ENCODE measurements at places on chromosomes 4 and X.

GRCh38 chr4:114941503-114941902 lies 171.9 kb downstream of the NDST4 start:
- DNase-seq, result no peak

DNA sequence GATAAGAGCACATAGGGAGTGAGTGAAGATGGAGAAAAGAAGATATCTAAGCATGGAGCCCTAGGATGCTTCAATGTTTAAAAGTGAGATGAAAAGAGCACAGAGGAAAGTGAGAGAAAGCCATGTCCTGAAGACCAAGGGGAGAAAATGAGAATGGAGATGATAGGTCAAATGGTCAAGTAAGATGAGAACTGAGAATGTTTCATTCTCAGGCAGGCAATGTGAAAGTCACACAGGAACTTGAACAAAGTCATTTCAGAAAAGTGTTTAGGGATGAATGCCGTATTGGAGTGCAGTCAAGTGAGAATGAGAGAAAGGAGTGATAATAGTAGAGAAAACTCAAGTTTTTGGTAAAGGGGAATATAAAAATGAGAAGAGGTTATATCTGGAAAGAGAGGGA lies 148.7 kb upstream of the PTCHD1 start:
- no peak for DNase-seq

GRCh38 chr4:152634110-152634760 lies 45.6 kb downstream of the TMEM154 start:
- no peak for DNase-seq

GRCh38 chr4:182808673-182809416 lies 108.3 kb downstream of the DCTD start:
- no peak for DNase-seq

- no peak for DNase-seq
Observed at GRCh38 chr4:176359590-176359989, 39.8 kb downstream of the SPCS3 start.

- no peak for DNase-seq
Observed at GRCh38 chrX:37871626-37872302, 24.4 kb upstream of the DYNLT3 start.

DNA sequence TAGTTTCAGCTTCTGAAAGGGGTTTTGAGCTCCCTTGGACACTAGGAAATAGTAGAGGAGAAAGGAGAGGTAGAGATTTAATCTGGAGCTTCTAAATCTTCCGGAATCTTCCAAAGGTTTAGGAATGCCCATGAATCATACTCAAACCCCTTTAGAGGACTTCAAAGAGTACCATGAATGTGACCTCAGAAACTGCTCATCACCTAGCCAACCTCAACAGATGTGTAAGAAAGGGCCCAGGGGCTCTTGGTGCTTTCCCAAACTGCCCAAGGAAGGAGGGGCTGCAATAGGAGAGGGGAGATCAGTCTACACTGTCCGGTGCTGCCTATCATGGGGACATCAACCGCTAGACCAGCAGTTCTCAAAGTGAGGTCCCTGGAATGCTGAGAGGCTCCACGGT lies 109.1 kb downstream of the RBM47 start:
- no peak for DNase-seq

DNA sequence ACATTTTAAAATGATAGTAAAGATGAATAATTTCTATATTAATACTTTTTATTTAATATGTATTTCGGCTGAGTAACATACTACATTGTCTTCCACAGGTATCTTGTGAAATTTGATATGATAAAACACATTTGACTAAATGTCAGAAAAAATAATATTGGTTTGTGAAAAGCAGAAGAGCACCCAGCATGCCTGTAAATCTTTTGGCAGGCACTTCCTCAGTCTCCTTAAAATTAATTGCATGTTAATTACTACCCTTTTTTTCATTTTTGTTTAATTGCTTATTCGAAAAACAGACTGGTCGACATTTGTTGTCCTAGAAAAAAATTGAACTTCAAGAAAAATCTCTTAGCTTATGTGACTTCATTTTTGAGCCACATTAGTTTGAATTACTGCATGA lies 40.6 kb downstream of the CLCN3 start:
- no peak for DNase-seq

GRCh38 chrX:98068024-98068580 lies 1184.4 kb downstream of the RPA4 start:
- DNase-seq, result no peak

GRCh38 chrX:130080791-130081367 lies 29.4 kb downstream of the ELF4 start:
- DNase-seq, result no peak

DNA sequence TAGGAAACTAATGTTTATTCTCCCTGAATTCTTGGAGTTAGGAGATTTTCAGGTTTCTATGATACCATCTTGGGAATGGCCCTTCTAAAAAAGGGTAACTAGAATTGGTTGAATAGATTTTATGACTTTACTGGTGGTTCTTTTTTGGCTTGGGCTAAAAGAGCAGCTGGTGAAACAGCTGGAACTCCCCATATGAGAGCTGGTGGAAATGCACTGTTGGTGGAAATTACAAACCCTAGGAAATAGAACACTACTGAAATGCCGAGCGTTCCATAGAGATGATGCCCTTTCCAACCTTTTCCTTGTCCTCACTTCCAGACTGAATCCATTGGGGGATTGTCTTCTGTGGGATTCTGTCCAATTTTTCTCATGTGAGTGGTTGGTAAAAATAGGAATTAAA lies 139.5 kb downstream of the STIM2 start:
- no peak for DNase-seq

GRCh38 chr4:12679217-12679616 lies 804.9 kb downstream of the RAB28 start:
- no peak for DNase-seq

GRCh38 chr4:35771571-35771970 lies 472.7 kb downstream of the ARAP2 start:
- DNase-seq, result no peak

DNA sequence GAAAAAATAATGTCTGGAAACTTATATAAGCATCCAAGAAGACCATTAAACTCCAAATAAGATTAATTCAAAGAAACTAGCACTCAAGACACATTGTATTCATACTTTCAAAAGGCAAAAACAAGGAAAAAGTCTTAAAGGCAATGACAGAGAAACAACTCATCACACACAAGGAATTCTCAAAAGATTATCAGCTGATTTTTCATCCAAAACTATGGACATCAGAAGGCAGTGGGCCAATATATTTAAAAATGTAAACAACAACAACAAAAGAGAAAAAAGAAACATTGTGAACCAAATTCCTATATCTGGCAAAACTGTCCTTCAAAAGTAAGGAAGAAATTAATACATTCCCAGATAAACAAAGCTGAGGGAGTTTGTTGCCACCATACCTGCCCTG lies 711.4 kb upstream of the GALNTL6 start:
- DNase-seq, result no peak

DNA sequence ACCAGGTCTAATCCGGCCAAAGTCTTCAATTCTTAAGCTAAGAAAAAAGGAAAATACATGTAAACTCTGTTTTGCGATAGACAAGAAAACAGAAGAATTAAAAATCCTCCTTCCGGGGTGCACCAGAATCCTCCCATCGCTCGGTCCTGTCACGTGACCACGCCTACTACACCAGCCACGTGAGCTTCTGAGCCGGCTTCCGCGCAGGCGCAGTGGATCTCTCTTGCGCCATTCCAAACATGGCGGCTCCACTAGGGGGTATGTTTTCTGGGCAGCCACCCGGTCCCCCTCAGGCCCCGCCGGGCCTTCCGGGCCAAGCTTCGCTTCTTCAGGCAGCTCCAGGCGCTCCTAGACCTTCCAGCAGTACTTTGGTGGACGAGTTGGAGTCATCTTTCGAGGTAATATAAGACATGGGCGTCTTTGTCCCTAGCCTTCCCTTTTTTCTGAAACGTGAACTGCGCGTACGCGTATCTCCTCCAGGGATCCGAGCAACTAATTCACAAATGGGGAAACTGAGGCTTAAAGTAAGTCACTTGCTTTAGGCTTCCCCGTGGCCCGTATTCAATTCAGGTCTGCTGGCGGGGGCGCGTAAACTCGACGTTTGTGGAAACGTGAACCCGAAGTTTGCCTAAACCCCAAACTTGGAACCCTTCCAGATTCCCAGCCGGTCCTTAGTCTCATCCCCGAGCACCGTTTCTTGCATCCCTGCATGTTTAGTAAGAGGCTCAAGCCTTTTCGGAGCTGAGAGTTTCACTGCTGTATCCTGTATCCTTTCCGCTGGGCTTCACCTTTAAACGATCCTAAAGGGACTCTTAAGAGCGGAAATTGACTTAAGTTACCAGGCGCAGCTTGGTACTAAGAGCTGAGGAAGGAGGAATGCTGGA lies at the start of gene MED28:
TSS of gene MED28 (plus strand) at position 226 of the 884 bp plus-strand sequence. CDS start at position 240, 14 bp downstream.
- peak; percentile 90 for DNase-seq

- no peak for DNase-seq
Observed at GRCh38 chr4:111388561-111388960, 756.7 kb upstream of the FAM241A start.

DNA sequence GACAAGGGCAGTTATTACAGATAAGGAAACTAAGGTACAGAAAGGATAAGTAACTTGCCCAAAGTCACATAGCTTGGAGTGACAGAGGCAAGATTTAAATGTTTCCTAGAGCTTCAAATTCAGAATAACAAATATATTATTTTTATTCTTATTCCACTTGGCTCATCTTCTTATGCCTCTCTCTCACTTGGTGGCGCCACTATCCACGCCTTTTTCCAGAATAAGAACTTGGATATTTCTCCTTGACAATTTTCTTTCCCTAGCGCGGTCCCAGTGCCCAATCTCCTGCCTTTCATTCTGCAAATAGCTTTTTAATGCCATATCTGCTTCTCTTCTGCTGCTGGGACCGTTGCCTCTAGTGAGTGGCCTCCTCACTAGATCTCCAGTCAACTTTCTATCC lies 78.5 kb downstream of the MSN start:
- DNase-seq, result no peak

- no peak for DNase-seq
Observed at GRCh38 chr4:83251447-83251830, 33.2 kb downstream of the COQ2 start.

DNA sequence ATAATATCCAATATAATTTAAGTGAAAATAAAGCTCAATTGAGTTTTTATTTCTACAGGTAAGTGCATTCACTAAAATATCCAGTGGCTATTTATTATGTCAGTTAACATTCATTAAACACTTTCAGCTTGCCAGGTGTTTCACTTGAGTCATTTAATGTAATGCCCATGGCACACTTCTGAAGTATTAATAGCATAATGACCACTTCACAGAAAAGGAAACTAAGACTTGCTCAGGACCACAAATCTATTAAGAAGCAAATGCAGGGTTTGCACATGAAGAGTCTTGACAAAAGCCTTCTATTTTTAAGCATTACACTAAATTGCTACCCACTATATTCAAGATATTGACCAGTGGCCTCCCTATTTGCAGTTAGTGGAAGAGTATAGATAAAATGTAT lies 612.7 kb downstream of the KCTD8 start:
- no peak for DNase-seq

DNA sequence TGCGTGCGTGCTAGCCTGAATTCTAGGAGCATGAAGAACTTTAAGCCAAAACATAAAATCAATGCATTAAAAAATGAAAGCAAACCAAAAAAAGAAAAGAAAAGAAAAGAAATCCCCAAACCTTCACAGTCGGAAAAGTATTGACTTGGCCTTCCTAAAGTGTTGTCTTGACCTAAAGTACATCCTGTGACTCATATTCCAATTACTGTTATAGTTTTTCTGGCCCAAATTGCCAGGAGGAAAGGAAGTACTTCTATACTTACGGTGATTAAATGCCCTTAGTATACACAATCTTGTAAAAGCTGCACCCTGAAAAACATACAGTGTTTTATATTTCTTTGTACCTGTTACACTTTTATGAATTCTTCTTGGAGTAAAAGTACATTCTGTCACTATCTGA lies 512.8 kb downstream of the ANKRD50 start:
- no peak for DNase-seq

- DNase-seq, result no peak
Observed at GRCh38 chr4:87342872-87343271, 20.2 kb upstream of the HSD17B13 start.

DNA sequence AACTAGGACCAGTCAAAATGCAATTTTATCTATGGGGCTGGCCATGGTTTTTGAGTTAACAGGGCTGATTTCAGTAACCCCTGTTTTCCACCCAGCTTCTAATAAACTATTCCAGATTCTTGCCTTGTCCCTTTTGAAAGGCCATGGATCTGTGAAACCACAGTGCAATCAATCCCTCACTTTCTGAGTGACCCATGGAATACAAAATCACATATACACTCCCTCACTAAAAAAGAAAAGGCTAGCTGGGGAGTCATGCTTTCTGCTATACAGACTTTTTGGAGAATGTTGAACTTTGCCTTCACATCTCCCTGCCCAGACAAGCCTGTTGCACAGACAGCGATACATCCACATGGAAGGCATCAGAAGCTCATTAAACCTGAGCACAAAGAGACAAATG lies 47.9 kb downstream of the MAD2L1 start:
- no peak for DNase-seq

DNA sequence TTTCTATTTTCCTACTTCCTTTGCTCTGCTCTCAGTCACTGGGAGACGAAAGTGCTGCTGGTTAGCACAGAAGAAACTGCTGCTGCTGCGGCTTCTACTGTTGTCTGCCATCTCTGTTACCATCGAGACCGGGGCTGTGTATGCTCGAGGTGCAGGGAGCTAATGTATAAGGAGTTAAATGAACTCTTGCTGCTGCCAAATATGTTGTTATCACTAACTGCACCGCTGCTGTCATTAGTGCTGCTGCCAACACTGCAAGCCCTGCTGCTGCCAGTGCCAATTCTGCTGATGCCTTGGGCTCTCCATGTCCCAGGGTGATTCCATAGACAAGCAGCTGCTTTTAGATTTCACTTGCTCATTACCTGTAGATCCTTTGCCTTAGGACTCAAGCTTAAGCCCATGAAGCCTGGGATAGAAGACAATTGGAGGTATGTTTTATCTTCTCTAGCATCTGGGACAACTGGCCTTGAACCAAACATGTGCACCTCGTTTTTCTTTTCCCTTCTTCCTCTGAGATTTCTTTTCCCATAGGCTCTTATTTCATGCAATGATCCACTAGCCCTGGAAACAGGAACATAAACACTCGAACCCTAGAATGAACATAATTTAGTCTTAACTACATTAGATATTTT lies 107.8 kb downstream of the CCSER1 start:
- no peak for DNase-seq

DNA sequence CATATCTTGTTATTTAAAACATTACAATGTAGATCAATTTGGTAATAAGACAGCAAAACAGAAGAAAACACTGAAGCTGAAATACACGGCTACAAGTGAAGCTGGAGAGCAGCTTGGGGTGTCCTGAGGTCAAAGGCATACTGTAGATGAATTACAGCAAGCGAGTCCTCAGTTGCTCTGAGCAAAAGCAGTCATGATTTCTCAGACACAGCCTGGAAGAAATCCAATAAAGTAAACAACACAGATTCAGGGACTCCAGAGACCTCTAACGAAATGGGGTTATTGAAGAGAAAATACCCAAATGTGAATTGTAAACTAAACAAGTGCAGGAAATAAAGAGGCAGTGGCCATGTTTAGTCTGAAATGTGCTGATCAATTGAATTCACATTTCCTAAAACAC lies 324.4 kb downstream of the CAMK2D start:
- no peak for DNase-seq

DNA sequence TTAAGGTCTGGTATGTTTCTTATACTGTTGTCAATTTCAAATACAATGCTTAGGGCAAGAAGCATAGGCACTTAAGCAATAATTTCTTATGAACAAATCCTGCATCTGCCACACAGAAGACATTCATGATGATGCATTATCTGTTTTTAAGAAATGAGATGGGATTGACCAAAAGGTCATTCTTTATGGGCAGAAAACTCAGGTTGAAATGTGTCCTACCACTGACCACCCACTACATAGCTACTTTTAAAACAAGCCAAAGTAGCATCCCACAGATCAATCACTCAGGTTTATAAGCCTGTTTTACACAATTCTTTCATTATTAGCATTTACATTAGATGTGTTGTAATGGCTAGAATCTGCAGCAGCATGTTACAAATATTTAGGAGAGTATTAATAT lies 617.8 kb downstream of the PCDH7 start:
- DNase-seq, result no peak

Measured in activated T-helper 1 cell treated with Interleukin-2 at 50 U/mL for 16 hours (primary cell).